ACHN (cell line): ENCODE measurements at places on chromosomes 4 and X.

GRCh38 chr4:45062935-45063545 is 336.7 kb upstream of the GNPDA2 start:
- no peak for DNase-seq

- peak; percentile 0 for DNase-seq
Observed at GRCh38 chrX:75086731-75087195, 69.3 kb downstream of the ABCB7 start.

DNA sequence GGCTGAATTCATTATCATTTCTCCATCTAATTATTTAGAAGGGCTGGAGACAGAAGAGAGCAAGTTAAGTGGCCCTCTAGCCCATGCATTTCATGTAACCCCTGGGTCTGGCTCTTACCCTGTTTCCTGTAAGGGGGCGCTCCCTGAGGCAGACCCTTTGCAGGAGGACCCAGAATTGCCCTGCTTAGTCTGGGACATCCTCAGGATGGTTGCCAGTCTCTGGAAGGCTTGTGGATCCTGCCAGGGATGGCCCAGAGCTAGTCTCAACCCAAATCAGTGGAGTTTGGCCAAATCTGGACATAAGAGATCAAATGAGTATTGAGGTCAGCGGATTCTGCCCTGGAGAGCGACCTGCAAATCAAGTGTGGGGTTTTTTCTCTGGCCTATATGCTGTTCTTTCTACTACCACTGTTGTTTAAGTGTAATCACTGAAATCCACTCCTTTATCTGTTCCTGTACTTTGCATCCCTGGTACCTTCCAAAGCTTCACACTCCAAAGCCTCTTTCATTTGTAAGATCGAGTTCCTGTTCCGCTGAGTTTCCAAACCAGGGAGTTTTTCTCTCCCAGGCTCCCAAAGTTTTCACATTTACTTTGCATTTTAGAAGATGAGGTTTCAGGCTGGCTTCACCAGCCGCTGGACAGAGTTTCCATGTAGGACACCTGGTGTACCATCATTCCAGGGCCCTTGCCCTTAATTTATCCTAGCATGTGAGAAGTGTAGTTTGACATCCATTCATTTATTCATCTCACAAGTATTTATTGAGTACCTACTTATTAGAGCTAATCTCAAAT is 6.3 kb downstream of the KLF3 start:
- no peak for DNase-seq

- DNase-seq, result no peak
Observed at GRCh38 chrX:125094901-125095300, 224.8 kb upstream of the TEX13C start.

- DNase-seq, result no peak
Observed at GRCh38 chr4:77601614-77602187, 3.9 kb upstream of the CXCL13 start.

DNA sequence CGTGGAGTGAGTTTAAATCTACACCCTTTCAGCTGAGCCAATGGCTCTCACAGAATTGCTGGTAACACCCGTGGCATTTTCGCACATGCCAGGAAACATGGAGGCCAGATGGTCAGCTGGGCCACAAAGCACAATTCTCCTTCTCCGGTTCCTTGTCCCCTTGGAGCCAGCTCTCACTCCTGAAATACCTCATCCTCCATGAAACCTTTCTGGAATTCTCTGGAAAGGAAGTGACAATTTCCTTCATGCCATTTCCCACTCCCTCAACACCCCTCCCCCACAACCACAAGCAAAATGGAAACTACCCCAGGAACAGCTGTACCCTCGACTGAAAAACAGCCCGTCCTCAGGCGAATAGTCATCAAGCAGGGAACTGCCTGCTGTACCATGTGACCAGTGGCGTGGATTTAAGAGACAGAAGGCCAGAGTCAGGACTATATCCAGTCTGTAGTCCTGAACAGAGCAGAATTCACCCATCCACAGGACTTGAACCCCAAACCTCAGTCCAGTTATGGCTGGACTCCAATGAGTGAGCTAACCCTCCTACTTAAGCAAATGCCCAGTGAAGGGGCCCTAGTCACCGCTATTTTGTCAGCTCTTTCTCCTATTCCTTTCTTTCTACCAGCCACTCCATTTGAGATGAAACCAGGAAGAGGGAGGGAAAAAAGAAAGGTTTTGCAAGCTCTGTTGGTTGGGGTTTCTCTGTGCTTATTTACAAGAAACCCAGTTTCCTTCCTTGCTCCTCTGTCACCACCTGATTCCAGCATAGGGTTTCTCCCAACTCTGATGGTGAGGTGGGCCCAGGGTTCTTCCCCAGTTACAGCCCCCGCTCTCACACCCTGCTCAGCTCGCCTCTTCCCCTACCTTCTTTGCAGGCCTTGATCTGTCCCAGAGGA is 24.5 kb downstream of the ELF4 start:
- DNase-seq, result no peak

DNA sequence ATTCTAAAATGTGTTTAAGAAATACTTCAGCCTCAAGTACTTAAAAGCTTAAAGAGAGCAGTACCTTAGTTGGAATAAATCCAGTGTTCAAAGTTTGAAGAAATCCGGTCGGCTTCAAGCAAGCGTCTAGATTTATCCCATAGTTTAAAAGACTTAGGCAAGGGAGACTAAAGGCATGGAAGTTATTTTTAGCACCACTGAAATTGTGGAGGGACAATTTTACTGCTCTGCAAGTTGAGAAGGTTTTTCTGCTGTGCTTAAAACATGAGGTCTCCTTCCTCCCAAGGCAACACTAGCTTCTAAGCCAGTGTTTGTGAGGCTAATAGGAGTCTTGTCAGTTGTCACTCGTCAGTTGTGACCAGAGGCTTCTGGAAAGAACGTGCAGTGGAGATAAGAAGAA is 183.5 kb downstream of the MSL3 start:
- no peak for DNase-seq

- DNase-seq, result no peak
Observed at GRCh38 chr4:25050370-25051078, 19.8 kb upstream of the LGI2 start.

DNA sequence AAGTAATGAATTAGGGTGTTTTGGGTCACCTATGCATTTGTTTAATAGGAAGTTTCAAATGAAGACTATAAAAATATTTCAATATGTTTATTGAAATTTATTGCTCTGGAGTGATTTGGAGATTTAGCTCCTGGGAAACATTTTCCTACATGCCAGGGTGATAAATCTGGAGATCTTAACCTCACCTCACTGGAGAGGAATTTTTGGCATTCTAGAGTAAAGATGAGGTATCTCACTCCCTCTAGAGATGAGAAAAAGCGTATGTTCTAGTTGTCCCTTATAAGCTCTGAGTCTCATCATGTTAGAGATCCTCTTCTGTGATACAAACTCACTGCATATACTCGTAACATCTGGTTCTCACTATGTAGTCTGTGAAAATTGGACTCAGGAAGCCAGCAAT is 219.0 kb downstream of the KLHL4 start:
- no peak for DNase-seq

DNA sequence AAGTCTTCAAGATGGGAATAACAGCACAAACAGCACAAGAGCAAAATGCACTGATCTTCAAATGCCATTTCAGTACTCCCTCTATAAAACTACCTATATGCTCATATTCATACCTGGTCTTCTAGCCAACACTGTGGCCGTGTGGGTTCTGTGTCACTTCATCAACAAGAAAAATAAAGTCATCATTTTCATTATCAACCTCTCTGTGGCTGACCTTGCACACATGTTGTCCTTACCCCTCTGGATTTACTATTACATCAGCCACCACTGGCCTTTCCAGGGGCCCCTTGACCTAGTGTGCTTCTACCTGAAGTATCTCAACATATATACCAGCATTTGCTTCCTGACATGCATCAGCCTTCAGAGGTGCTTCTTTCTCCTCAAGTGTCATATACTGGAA is 59.6 kb upstream of the GPR174 start:
- DNase-seq, result no peak

- DNase-seq, result no peak
Observed at GRCh38 chr4:957581-958313, 15.6 kb downstream of the DGKQ start.

DNA sequence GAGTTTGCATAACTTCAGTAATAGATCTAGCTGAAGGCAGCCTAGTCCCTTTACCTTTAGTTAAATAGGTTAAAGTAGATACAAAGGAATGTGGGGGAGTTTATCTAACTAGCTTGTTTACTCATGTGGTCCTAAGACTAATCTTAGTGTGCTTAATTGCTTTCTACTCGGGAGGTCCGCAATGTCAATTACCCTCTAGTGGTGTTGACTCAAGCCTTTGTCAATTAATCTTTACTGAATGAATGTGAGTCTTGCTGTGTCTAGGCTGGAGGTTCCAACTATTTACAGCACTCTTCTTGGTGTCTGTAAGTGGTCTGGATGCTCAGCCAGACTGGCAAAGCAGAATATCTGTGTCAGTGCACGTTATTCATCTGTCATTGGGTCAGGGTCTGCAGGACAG is 17.9 kb upstream of the YTHDC1 start:
- DNase-seq, result no peak

GRCh38 chrX:55342533-55343501 is 78.1 kb upstream of the PAGE3 start:
- peak; percentile 23 for DNase-seq

DNA sequence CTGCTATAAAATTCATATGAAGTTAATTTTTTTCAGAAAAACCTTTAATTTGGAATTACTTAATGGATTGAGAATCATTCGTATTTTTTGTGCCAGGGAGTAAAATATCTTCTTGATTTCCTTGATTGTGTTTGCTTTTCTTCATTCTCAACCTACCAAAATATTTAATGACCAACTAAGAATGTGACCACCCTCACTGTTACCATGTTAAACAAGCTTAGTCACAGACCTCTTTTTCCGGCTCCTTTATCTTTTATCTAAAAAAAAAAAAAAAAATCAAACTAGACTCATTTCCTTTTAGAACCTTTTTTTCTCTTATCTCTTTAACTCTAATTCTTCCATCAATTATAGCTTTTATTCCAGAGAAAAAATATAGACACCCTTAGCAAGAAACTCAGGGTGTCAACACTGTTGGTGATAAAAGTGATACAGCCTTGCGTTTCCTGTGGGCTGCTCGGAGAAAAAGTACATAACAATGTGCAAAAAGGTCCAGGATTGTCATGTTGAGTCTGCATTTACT is 20.6 kb upstream of the HPGDS start:
- DNase-seq, result no peak

DNA sequence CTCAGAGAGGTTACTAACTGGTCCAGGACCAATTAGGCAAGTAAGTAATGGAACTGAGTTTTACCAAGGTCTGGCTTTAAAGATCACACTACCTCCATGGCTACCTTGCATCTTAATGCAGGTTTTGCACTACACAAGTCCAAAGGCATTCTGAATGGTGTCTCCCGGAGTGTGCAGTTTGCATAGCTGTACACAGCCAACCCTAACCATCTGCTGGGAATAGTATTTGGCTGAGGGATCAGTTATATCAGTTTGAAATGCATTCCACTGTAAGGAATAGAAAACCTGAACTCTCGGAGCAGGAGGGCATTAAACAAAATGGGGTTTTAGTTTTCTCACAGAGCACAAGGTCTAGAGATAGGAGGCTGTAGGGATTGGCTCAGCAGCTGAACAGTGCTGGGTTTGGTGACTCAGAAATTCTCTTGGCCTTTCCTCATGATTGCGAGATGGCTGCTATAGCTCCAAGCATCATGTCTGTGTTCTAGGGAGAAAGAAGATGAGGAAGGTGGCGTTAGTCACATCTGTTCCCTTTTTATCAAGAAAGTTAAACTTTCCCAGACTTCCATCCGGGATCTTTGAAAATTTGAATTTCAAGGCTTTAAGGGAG is 177.1 kb downstream of the NHS start:
- no peak for DNase-seq

DNA sequence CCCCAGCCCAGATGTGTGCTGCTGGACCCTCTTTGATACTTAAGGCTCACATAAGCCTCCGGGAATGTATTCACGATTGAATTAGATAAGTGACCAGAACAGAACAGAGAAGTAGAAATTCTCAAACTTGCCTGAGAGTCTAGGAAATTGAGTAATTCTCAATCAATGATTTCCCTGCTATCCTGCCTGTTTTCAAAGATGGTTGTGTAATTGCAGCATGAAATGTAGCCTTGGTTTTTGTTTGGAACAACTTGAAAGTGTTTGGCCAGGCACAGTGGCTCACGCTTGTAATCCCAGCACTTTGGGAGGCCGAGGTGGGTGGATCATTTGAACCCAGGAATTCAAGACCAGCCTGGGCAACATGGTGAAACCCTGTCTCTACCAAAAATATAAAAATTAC is 41.2 kb downstream of the TNIP2 start:
- DNase-seq, result no peak

DNA sequence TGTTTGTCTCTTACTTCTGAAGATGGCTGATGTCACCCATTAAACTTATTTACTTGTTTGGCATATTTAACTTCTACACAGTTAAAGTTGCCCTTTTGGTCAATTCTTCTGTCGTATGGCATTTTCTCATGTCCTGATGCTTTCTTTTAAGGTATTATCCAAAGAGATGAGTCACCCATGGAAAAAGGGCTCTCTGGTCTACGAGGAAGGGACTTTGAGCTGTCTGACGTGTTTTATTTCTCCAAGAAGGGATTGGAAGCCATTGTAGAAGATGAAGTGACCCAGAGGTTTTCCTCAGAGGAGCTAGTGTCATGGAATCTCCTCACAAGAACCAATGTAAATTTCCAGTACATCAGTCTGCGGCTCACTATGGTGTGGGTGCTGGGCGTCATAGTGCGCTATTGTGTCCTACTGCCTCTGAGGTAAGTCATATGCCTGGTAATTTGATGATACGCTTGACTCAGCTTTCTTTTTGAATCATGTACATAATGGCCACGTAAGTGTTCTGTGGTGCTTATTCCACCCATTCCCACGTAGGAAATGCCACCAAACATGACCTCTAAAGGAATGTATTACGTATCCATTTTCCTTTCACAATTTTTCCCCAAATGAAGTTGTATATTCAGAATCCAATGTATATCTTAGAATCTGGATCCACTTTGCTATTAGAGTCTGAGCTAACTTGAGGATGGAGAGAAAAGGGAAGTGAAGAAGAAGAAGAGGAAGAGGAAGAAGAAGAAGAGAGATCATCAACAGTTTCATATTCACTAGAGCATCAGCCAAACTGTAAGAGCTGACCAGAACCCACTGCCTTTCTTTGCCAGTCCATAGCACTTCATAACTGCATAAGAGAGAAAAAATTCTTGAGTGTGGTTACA is 45.7 kb downstream of the GPAT3 start:
- no peak for DNase-seq

DNA sequence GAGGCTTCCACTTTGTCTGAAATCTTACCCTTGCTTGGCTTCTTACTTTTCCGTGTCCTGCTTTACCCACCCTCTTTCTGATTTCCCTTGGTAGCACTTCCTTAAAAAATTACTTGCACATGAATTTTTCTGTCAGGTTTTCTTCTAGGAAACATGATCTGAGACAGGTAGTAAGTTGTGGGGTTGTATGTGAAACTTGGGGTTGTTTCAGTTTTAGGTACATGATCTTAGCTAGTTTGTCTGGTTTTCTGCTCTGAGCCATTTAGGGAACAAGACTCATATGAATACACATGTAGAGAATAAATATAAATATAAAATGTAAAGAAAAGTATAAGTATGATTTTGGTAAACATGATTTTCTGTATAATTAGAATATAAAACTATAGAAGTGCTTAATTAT is 17.4 kb upstream of the ARMCX2 start:
- DNase-seq, result no peak

- no peak for DNase-seq
Observed at GRCh38 chrX:132231587-132231986, 12.3 kb upstream of the RAP2C start.
